ENCODE measurements at places on chromosomes 6 and 20. TPM values are rescaled to one million over a fixed set of nuclear protein-coding genes. Genes with fewer than 3 reads are reported as not detected.

The ID4 gene
- total RNA-seq, result 4.5 TPM

The CRIP3 gene
- 48.9 TPM for total RNA-seq

The GLP1R gene
- total RNA-seq, result 1.8 TPM

The FNDC1 gene
- 0.34 TPM for total RNA-seq

The NUP153 gene
- total RNA-seq, result 58.4 TPM

The EPHA7 gene
- total RNA-seq, result 9.6 TPM

The LHFPL5 gene
- total RNA-seq, result not detected

The RGL2 gene
- 79.7 TPM for total RNA-seq

The FLRT3 gene
- total RNA-seq, result 1.0 TPM

The ADGRB3 gene
- 1.0 TPM for total RNA-seq

The SLC22A16 gene
- 0.34 TPM for total RNA-seq

The SEMG1 gene
- total RNA-seq, result 2.9 TPM

DNA sequence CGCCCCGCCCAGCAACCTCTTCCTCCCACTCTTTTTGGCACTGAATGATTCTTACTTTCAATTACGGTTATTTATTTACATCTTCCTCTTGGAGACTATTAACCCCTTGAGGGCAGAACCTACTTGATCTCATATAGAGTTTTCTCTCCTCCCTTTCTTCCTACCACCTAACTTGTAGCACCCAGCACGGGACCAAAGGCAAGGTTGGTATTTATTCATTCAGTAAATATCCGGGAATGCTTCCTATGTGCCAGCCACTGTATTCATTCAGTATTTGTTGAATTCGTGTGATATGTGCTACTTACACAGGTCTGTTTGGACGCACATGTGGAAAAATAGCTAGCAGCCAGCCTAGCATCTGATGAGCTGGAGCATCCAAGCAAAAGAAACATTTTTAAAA lies 1.3 kb upstream of the CNKSR3 start:
- no peak for DNase-seq

DNA sequence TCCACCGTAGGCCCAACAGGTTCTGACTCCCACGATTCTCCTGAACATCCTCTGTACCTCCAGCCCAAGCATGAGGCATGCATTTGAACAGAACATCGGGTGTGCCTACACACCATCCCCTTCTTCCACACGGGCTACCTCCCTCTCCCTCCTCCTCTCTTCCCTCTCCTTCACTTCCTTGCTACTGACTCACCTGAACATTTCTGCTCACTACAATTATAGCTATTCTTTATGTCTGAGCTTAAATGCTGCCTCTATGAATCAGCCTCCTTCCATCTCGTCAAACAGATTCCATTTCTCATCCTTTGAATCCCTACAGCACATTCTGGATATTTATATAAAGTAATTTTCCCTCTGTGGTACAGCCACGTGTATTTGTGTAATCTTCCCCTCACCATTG lies 71.4 kb upstream of the MYLIP start:
- DNase-seq, result no peak

GRCh38 chr6:69668916-69669315 lies 127.9 kb downstream of the LMBRD1 start:
- no peak for DNase-seq

- peak; percentile 87 for DNase-seq
These were observed 146.9 kb downstream of the PHACTR3 start for GRCh38 chr20:59751075-59751711.

DNA sequence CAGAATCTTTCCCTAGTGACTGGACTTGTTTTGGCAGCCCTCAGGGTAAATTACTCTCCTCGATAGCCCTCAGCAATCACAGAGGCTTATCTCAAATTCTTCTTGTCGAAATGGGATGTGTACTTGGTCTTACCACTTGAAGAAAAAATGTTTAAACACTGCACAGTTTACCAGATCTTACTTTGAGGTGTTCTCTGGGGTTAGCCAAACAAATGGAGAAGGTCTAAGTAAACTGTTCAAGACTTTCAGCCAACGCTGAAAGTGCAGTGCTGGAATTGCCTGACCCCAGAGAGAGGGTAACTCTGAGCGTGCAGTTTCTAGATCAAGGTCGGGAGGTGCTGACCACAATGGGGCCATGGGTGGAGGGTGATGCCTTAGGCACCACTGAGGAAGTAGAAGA lies 39.2 kb downstream of the MYLIP start:
- DNase-seq, result no peak

GRCh38 chr6:5506149-5506548 lies 244.8 kb downstream of the FARS2 start:
- DNase-seq, result no peak

- no peak for DNase-seq
These were observed 616 bp downstream of the CHMP4B start for GRCh38 chr20:33811776-33812151.

- DNase-seq, result no peak
These were observed 118.7 kb upstream of the GJE1 start for GRCh38 chr6:142013875-142014495.

DNA sequence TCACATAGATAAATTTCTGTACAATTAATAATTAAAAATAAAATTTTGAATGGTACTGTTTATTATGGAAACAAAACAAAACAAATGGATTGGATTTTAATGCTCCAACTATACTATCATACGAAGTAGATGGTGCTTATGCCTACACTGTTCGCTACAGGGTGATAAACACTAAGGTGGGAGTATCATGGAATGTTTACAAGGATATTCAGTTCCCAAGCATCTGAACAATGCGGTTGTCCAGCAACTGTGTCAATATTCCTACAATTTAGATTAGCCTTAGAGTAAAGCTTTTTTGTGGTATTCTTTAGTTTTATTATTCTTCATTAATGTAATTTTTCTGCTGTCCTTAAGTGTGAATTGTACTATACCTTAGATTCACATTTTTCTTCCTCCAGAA lies 105.1 kb downstream of the MMS22L start:
- no peak for DNase-seq

DNA sequence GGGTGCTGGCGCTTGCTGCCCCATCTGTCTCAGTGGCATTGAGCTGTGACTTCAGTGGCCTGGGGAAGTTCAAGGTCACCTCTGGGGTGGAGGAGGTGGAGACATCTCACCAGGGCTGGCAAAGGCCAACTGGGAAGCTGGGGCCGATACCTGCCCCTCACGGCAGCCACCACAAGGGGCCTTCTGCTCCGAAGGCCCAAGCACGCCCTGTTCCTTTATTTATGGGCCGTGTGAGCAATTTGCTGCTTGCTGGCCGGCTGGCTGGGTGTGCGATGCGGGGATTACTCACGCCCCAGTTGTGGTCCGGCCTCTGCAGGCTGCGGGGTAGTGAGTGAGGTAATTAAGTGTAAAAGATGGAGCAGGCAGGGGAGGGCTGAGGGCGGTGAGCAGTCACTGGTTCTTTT lies 13.2 kb upstream of the SCRT2 start:
- DNase-seq, result peak; percentile 46

- DNase-seq, result no peak
These were observed 116.8 kb downstream of the VEGFA start for GRCh38 chr6:43886717-43887339.

DNA sequence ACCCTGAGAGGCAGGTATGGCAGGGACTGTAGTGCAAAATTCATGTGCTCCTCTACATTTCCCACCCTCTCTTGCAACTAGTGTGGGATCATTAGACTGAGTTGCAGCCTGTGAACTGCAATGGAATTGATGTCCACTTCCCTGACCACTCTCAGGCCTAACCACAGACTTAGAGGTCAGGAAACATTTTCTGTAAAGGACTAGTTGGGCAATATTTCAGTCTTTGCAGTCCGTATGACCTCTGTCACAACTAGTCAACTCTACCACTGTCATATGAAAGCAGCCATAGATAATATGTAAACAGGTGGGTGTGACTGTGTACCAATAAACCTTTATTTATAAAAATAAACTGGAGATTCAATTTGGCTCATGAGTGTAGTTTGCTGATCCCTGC lies 134.4 kb upstream of the TOP1 start:
- DNase-seq, result no peak

- DNase-seq, result no peak
These were observed 423.5 kb downstream of the MEI4 start for GRCh38 chr6:78076371-78076770.

GRCh38 chr6:111270121-111270520 lies 182.8 kb downstream of the SLC16A10 start:
- DNase-seq, result no peak

DNA sequence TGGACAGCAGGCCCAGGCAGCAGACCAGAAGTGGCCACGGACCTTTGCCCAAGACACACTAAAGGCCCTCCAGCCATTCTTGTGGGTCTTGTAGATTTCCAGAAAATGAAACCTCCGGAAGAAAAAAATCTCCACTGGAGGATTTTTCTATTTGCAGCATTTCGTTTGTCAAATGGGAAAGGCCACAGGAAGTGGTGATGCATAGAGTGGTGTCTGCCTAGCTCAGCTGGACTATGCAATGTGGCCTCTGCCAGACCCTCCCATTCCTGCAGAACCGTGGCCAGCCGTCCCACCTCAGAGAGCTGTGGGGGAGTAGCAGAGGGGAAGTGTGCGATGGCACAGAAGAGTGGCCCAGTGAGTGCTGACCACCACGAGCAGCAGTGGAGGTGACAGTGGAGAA lies 24.0 kb upstream of the INSM1 start:
- DNase-seq, result no peak

DNA sequence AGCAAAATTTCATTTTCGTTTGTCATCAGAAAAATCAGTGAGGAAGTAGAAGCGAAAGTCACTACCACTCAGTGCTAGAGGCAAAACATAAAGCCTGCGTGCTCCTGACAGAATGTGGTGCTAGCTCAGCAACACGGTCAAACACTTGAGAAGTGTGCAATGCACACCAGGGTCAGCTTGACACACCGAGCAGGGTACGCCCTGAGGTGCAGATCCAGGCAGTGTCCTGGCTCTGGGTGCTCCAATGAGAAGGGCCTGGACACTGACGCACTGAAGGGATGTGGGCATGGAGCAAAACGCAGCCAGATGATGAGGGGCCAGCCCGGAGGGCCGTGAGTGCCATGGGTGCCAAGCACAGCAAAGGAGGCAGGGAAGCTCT lies 5.9 kb downstream of the RNASET2 start:
- no peak for DNase-seq

- no peak for DNase-seq
These were observed 15.0 kb downstream of the TRAPPC3L start for GRCh38 chr6:116530436-116530835.

DNA sequence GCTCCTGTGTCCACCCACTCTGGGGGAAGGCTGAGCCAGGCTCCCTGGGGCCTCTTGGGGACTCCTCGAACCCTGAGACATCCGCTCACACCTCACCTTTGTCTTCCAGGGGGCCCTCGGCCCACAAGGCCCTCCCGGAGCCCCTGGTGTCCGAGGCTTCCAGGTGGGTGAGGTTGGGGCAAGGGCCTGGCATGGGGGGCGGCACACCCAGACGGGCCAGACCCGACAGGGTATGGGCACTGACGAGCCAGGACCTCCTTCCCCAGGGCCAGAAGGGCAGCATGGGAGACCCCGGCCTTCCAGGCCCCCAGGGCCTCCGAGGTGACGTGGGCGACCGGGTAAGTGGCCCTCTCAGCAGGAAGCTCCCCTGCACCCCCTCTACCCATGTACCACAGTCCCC lies 13.4 kb downstream of the COL9A3 start:
- no peak for DNase-seq

DNA sequence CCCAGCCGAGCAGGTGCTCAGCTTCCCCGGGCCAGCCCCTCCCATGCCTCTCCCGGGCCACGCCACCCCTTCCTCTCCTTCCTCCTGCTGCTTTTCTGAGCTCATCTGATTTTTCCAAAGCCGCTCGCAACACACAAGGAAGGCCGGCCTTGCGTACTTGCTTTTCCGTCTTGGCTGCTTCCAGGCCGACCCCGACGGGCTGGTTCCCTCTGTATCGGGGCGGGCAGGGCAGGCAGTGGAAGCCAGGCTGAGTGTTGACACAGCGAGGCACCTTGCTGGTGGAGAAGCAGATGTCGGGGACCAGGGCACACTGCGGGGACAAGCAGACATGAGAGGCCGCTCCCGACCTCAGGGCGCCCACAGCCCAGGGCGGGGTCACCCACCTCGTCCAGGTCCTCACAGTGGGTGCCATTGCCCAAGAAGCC lies 21.1 kb downstream of the THBS2 start:
- no peak for DNase-seq

DNA sequence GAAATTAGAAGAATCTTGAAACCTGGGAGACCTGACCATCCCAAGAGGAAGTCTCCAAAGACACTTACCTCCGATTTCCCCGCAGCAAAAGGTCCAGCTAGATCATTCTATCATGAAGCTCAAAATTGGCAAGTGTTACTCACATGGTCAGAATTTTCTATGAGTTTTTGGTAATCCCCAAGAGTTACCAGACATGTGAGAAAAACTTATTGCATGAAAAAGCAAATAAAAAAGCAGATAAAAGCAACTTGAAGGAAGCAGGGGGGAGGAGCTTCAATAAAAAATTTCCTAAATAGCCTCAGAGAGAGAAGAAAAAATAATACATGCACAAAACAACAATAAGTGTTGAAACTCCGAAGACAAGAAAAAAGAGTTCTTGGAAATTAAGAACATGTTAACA lies 27.3 kb downstream of the VNN1 start:
- no peak for DNase-seq

GRCh38 chr6:77487808-77488425 lies 24.6 kb upstream of the HTR1B start:
- no peak for DNase-seq

DNA sequence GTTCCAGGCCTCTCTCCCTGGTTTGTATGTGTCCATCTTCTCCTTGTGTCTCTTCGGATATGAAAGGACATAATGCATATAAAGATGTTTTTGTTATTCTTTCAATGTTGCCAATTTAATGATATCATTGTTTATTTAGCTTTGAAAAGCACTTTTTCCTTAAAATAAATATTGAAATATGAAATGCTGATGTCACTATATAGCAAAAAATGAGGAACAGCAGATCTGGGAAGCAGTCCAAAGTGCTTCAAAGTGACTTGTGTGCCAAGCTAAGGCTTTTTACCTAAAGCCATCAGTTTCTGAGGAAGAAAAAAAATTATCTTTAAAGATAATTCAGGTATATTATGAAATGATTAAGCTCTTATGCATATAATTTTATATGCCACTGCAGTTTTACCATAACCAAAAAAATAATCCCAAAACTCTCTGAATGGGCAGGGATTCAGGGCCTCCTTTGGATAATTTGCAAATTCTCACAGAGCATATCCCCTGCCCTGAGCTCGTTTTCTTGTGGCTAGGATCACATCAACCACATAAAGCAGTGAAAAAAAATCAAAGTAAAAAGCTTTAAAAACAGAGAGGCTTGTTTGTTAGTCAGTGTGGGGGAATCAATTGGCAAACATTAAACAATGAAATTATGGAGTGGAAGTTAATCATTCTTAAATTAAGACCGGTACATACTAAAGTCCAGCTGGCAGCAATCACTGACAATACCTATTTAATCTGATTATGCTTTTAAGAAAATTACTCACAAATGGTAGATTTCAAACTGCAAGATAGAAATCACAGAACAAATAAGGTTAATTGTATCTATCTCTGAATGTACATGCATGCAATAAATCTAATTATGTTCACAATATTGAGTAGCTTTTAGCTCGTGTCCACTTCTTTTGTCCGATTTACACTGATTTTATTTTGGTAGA lies 1027.9 kb upstream of the ADGRB3 start:
- DNase-seq, result no peak

GRCh38 chr6:169340395-169340794 lies 86.7 kb upstream of the THBS2 start:
- no peak for DNase-seq
